Activated CD4-positive, alpha-beta memory T cell treated with anti-CD3 and anti-CD28 coated beads for 36 hours (primary cell): ENCODE measurements at places on chromosomes 5 and 9.
A peak's percentile ranks its signal among the peaks of the same experiment; 100 is the strongest.

DNA sequence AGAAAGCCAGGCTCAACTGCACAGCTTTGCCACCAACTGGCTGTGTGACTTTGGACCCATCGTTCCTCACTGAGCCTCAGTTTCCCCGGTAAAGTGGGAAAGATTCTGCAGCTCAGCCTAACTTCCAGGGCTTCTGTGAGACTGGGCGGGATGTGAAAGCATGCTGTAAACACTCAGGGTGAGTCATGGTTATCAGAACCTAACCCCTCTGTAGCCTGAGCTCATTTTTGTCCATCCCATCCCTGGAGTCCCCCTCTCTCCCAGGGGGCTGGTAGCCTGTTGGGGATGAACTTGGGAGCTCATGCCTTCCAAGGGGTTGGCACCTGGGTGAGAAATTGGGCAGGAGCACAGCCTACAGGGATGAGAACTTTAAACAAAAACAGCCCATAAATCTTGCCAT is 2.3 kb downstream of the CCDC69 start:
- no peak for DNase-seq

GRCh38 chr9:34989946-34990635 is 546 bp downstream of the DNAJB5 start:
- DNase-seq = peak; percentile 64

- DNase-seq = no peak
These were observed 194.6 kb downstream of the AOPEP start for GRCh38 chr9:94921092-94921471.

DNA sequence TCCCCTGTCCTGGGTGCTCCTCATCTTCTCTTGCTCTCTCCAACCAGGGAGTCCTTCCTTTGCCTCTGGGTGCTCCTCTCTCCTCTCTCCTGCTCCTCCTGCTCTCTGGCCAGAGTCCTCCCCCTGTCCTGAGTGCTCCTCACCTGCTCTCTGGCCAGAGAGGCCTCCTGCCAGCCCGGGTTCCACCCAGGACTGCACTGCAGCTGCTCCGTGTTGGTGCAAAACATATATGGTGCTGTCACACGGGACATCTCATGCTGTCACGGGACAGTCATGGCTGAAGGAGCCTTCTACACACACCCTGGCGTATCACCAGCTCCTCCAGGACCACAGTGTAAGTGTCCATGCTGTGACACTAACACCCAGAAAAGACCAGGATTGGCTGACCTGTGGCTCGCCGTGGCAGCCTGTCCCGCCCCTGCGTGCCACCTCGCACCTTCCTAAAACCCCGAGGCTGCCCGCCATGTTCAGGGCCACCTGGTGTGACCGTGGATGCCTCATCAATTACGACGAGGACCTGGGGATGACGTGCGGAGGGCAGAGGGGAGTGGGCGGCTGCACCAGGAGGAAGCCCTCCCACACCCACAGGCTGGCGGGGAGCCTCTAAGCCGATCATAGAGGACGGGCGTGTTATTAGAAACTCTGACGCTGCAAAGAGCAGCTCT is 27.9 kb upstream of the SLC6A3 start:
- DNase-seq = no peak

- no peak for DNase-seq
These were observed 1.5 kb upstream of the TOR1B start for GRCh38 chr9:129801504-129801903.

DNA sequence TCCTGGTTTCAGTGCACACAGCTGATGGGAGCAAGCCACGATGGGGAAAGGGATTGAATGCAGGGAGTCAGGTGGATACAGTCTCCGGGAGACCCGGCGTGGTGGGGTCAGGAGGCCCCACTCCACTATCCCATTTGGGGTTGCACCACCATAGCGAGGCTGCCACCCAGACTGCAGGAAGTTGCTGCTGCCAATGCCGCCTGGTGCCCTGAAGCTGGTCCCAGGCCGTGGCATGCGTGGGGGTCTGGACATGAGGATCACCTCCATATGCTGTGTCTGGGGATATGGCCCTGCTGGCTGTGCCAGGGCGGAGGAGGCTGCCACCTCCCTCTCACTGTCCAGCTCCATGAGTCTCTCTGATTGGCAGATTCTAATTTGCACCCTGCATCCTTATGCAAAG is 45.3 kb downstream of the COL5A1 start:
- no peak for DNase-seq

- no peak for DNase-seq
These were observed 77.7 kb downstream of the ANKH start for GRCh38 chr5:14793851-14794250.

DNA sequence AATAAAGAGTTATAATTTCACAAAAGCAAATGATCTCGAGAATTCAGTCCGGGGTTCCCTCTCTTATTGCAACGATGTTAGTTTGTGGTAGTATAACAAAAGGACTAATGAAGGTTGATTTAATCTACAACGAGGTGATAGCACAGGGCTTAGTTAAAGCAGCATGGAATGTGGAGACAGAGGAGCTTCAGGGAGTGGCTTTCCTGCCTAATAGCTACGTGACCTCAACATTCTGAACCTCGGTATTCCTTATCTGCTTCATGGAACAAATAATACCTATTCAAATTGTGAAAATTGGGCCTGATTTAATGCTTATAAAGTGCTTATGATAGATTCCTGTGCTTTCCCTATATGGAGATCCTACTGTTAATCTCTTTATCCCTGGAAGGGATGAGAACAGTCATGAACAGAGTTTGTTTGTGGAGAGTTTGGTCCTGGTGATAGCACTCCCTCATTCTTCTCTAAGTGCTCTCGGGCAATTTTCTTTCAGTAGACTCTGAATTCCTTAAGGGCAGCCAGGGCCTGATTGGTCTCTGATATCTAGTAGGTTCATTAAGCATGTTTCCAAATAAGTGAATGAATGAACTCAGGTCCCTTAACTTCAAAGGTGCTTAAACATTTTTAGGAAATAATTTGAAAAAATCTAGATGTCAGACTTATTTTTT is 104.1 kb upstream of the TUT7 start:
- no peak for DNase-seq

DNA sequence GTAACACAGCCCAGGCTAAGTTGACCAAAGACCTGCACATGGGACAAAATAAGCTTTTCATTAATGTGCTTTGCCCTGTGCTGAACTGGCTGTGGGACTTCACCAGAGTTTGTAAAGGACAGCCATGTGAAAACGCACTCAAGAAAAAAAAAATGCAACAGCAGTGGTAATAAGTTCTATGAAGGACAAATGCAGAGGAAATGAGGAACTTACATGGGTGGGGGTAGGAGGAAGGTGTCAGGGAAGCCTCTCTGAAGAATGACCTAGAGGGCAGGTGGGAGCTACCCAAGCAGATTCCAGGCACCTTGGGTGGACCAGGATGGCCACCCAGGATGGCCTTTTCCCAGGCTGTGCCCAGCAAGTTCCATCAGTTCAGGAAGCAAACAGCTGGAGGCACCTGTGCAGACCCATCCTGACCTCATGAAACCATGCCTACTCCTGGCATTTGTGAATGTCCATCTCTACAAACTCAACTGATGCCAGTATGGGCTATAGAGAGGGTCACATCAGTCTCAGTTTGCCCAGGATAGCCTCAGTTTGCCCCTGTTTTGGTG is 6.7 kb upstream of the PHF2 start:
- no peak for DNase-seq
